Type B pancreatic cell (in vitro differentiated cells): ENCODE measurements at places on chromosomes 11 and 22. TPM values are rescaled to one million over a fixed set of nuclear protein-coding genes. Genes with fewer than 3 reads are reported as not detected.
A peak's percentile ranks its signal among the peaks of the same experiment; 100 is the strongest.

DNA sequence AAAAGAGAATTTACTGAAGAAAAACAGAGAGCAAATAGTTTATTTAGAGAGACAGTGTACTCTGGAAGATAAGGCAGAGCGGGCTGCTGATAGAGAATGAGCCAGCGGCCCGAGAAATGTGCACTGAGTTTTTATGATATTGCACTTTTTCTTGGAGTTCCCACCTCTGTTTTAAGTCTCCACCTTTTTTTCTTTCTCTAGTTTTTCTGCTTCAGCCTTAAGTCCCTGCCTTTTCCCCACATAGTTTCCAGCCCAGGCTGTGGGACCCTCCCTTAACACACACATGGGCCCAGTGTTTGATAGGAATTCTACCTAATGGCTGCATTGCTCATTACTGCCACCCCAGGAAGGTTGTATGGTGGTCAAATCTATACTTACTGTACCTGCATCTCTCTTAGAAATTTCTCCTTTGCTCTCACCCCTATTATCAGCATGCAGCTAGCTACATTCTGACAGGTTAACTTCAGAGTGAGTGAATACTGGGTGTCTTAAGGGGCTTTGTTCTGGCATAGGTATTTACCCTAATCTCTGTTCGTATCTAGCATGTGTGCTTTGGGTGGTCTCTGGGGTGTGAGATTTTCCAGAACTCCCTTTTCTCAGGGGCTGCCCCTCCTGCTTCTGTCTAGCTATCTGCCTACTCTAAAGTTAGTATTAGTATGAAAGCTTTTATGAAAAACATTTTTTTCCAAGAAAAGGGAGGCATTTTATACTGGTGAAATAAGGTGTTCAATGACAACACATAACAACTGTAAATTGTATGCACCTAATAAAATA lies 127.3 kb upstream of the TOP3B start:
- H3K27ac ChIP-seq, result no peak overlapping the region
- H3K27me3 ChIP-seq, result peaks cover 29% of the 10 kb centered on the region
- no peaks in the 10 kb centered on the region for H3K36me3 ChIP-seq
- peaks cover 5% of the 10 kb centered on the region for H3K4me1 ChIP-seq

GRCh38 chr22:48376936-48377712 lies 1450.5 kb downstream of the BRD1 start:
- no peaks in the 10 kb centered on the region for H3K4me1 ChIP-seq
- peak; percentile 32 for DNase-seq
- no peak overlapping the region for H3K4me3 ChIP-seq
- H3K36me3 ChIP-seq, result no peaks in the 10 kb centered on the region
- H3K27ac ChIP-seq, result no peak overlapping the region

DNA sequence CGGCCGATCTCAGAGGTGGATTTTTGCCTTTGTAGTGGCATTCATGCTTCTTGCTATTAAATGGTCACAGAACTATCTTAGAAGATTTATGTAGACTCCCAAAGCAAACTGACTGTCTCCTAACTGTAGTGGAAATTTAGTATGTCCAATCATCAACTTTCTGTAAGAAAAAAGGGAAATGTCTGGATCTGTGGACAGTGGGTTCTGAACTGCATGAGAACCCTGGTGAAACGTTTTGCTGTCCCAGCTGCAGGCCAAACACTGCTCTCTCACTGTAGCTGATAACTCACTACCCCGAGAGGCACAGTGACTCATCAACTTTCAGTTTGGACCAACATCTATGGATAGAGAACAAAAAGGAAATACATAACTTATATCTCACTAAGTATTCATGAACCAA lies 387.1 kb downstream of the SOX6 start:
- H3K4me1 ChIP-seq, result peaks cover 42% of the 10 kb centered on the region
- peak overlapping the region; percentile 75 for H3K4me3 ChIP-seq
- peak overlapping the region; percentile 96 for H3K27ac ChIP-seq
- no peaks in the 10 kb centered on the region for H3K36me3 ChIP-seq
- no peak for DNase-seq

GRCh38 chr11:15629690-15630321 lies 515.1 kb downstream of the INSC start:
- no peak overlapping the region for H3K4me3 ChIP-seq
- H3K4me1 ChIP-seq, result no peaks in the 10 kb centered on the region
- H3K27ac ChIP-seq, result no peak overlapping the region
- H3K36me3 ChIP-seq, result no peaks in the 10 kb centered on the region
- no peak for DNase-seq

Gene CDC42EP1
- total RNA-seq, result 20.5 and 30.4 TPM in 2 replicates

GRCh38 chr22:46770726-46771125 lies 8.3 kb downstream of the TBC1D22A start:
- H3K27ac ChIP-seq, result peak overlapping the region; percentile 37
- H3K36me3 ChIP-seq, result no peaks in the 10 kb centered on the region
- no peaks in the 10 kb centered on the region for H3K27me3 ChIP-seq

GRCh38 chr11:106228996-106229395 lies 151.5 kb downstream of the AASDHPPT start:
- H3K36me3 ChIP-seq, result no peaks in the 10 kb centered on the region
- H3K4me1 ChIP-seq, result no peaks in the 10 kb centered on the region
- DNase-seq, result no peak
- no peak overlapping the region for H3K4me3 ChIP-seq
- no peak overlapping the region for H3K27ac ChIP-seq

GRCh38 chr11:118910309-118911112 lies 15.2 kb downstream of the BCL9L start:
- no peaks in the 10 kb centered on the region for H3K36me3 ChIP-seq
- H3K27me3 ChIP-seq, result no peaks in the 10 kb centered on the region
- DNase-seq, result peak; percentile 83
- H3K27ac ChIP-seq, result peak overlapping the region; percentile 99

GRCh38 chr11:111502611-111503010 lies 9.6 kb downstream of the BTG4 start:
- no peak overlapping the region for H3K4me3 ChIP-seq
- no peak for DNase-seq
- no peaks in the 10 kb centered on the region for H3K4me1 ChIP-seq
- no peak overlapping the region for H3K27ac ChIP-seq
- peaks cover 46% of the 10 kb centered on the region for H3K27me3 ChIP-seq
- H3K36me3 ChIP-seq, result no peaks in the 10 kb centered on the region

Gene PRSS23
- total RNA-seq, result 47.1 and 48.1 TPM in 2 replicates

- no peaks in the 10 kb centered on the region for H3K27me3 ChIP-seq
- H3K4me1 ChIP-seq, result peaks cover 32% of the 10 kb centered on the region
- no peak overlapping the region for H3K4me3 ChIP-seq
- H3K36me3 ChIP-seq, result peaks cover 17% of the 10 kb centered on the region
Measured at GRCh38 chr11:44771841-44772240, 45.1 kb downstream of the TSPAN18 start.

GRCh38 chr22:16967453-16968217 lies 40.4 kb downstream of the GAB4 start:
- no peaks in the 10 kb centered on the region for H3K27me3 ChIP-seq
- no peaks in the 10 kb centered on the region for H3K36me3 ChIP-seq
- no peak overlapping the region for H3K4me3 ChIP-seq
- no peak overlapping the region for H3K27ac ChIP-seq
- DNase-seq, result no peak

GRCh38 chr11:127789927-127790326 lies 789.4 kb upstream of the KIRREL3 start:
- H3K4me1 ChIP-seq, result peaks cover 8% of the 10 kb centered on the region
- no peak overlapping the region for H3K4me3 ChIP-seq
- no peak overlapping the region for H3K27ac ChIP-seq
- H3K36me3 ChIP-seq, result no peaks in the 10 kb centered on the region
- peaks cover 6% of the 10 kb centered on the region for H3K27me3 ChIP-seq

Gene PRRG4
- 6.0 and 18.8 TPM in 2 replicates for total RNA-seq

DNA sequence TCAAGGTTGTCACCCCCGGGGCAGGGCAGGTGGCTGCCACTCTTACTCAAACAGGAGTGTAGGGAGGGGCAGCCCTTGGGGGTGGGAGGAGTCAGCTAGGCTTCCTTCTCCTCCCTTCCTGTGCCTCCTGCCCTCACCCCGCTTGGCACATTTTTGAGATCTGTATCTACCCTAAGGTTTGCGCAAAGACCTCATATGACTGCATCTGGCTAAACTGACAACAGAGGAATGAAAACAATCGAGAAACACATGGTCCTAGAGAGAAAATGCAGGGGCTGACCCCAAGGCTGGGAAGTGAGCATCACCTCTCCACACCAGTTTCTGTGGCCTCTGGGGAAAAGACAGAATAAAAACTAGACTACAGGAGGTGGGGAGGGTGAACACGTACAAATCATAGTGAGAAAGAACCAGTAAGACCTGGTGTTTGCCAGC lies 28.1 kb downstream of the IGSF9B start:
- no peaks in the 10 kb centered on the region for H3K27me3 ChIP-seq
- peak overlapping the region; percentile 21 for H3K27ac ChIP-seq
- no peak overlapping the region for H3K4me3 ChIP-seq
- DNase-seq, result no peak

GRCh38 chr11:69498614-69499175 lies 17.2 kb downstream of the LINC01488 start:
- no peak overlapping the region for H3K4me3 ChIP-seq
- H3K27me3 ChIP-seq, result no peaks in the 10 kb centered on the region
- H3K27ac ChIP-seq, result no peak overlapping the region
- no peaks in the 10 kb centered on the region for H3K36me3 ChIP-seq
- DNase-seq, result no peak

GRCh38 chr11:55795256-55795655 lies at the start of gene OR5D14:
Gene OR5D14, plus strand, starts transcription at chr11:55795556. Its CDS starts 0 bp downstream, at chr11:55795556.
- no peaks in the 10 kb centered on the region for H3K27me3 ChIP-seq
- H3K36me3 ChIP-seq, result no peaks in the 10 kb centered on the region
- no peak for DNase-seq
- H3K27ac ChIP-seq, result no peak within 1 kb of the TSS
- H3K4me1 ChIP-seq, result no peaks in the 10 kb centered on the region
- no peak within 1 kb of the TSS for H3K4me3 ChIP-seq
